ENCODE measurements at places on chromosomes 12 and 14.

GRCh38 chr12:6956021-6956727 lies 5.0 kb downstream of the PTPN6 start:
- no peak for DNase-seq

- no peak for DNase-seq
Observed at GRCh38 chr14:96071561-96071960, 32.4 kb downstream of the C14orf132 start.

GRCh38 chr14:93759719-93760307 lies 28.5 kb downstream of the PRIMA1 start:
- no peak for DNase-seq

- DNase-seq, result no peak
Observed at GRCh38 chr12:56161690-56162351, 3.7 kb downstream of the MYL6 start.

DNA sequence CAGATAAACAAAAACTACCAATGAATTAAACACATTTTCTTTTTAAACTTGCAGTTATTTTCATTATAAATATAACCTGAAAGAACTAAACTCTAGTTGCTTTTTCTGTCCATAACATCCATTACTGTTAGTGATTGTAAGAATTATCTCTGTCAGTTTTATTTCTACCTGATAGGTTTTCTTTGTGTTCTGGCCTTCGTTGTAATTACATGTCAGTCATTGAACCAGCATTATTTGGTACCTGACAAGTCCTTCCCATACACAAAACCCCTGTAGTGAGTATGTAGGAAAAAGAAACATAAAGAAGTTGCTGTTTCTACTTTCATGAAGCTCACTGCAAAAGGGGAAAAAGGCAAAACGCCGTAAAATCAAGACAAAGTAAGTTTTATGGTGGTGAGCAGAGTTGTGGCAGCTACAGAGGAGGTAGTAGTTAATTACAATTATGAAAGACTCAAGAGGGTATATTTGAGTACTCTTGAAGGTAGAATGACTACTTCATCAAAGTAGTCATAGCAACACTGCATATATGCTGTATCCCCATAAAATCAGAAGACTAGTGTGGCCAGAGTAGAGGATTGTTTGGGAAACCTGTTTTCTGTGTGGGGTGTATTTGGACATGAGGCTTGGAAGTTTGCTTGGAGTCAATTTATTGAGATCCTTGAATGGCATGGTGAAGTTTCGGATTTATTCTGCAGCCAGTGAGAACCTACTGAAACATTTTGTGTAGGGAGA lies 102.8 kb downstream of the SLC5A8 start:
- no peak for DNase-seq

GRCh38 chr14:38207736-38208617 lies at the start of gene SSTR1:
Gene SSTR1 (plus strand): TSS chr14:38207904. CDS start chr14:38209390, 1,486 bp downstream.
- peak; percentile 18 for DNase-seq

GRCh38 chr12:110861729-110862128 lies 14.9 kb downstream of the CCDC63 start:
- DNase-seq, result no peak

- DNase-seq, result no peak
Observed at GRCh38 chr12:93836620-93837260, 159.6 kb downstream of the CRADD start.
